ENCODE measurements at places on chromosomes 5 and 9. TPM values are rescaled to one million over a fixed set of nuclear protein-coding genes. Genes with fewer than 3 reads are reported as not detected.

HK3 gene
- 38.4 TPM for total RNA-seq

ANKRD34B gene
- not detected for total RNA-seq

SPATA9 gene
- 0.84 TPM for total RNA-seq

GFI1B gene
- not detected for total RNA-seq

NEURL1B gene
- 22.9 TPM for total RNA-seq

SYNPO gene
- 33.4 TPM for total RNA-seq

TEX10 gene
- 15.8 TPM for total RNA-seq

DDX4 gene
- total RNA-seq = not detected

AHRR gene
- total RNA-seq = 0.25 TPM

PCDHGA6 gene
- total RNA-seq = 3.3 TPM

FOXD4L6 gene
- 0.19 TPM for total RNA-seq

EQTN gene
- total RNA-seq = not detected

PFN3 gene
- total RNA-seq = not detected

PCDHB12 gene
- total RNA-seq = 2.9 TPM

EPB41L4A gene
- 23.3 TPM for total RNA-seq

GCNT1 gene
- 15.0 TPM for total RNA-seq

DPYSL3 gene
- total RNA-seq = 78.0 TPM

SCGB3A2 gene
- total RNA-seq = not detected

AKNA gene
- total RNA-seq = 83.5 TPM

BHMT gene
- total RNA-seq = 3.6 TPM

ARID3C gene
- total RNA-seq = not detected

PCDHGA3 gene
- 2.6 TPM for total RNA-seq

SLC6A3 gene
- 1.2 TPM for total RNA-seq

ABCA1 gene
- total RNA-seq = 87.3 TPM

FAM151B gene
- total RNA-seq = 4.3 TPM

ADAMTSL1 gene
- 3.0 TPM for total RNA-seq

PALM2AKAP2 gene
- total RNA-seq = 25.0 TPM

IL5 gene
- total RNA-seq = not detected

PDE4D gene
- 94.8 TPM for total RNA-seq

OMD gene
- 41.9 TPM for total RNA-seq

EDIL3 gene
- 2.3 TPM for total RNA-seq

NINJ1 gene
- 93.1 TPM for total RNA-seq

PDE6A gene
- total RNA-seq = not detected

CNTNAP3B gene
- total RNA-seq = 31.5 TPM

PCDHB3 gene
- 2.0 TPM for total RNA-seq

LCN9 gene
- total RNA-seq = not detected

FAM200C gene
- total RNA-seq = 3.5 TPM

HACD4 gene
- total RNA-seq = 4.3 TPM

GABRA6 gene
- not detected for total RNA-seq

MIER3 gene
- 26.3 TPM for total RNA-seq

SNX18 gene
- total RNA-seq = 53.9 TPM

SLC45A2 gene
- not detected for total RNA-seq

PPP3R2 gene
- total RNA-seq = not detected

NPR3 gene
- 5.5 TPM for total RNA-seq

CNOT6 gene
- total RNA-seq = 12.4 TPM

CDC20B gene
- total RNA-seq = not detected

UBE2R2 gene
- 33.1 TPM for total RNA-seq

SLC27A6 gene
- not detected for total RNA-seq

PIP5KL1 gene
- 1.4 TPM for total RNA-seq

RNF183 gene
- not detected for total RNA-seq

SAXO1 gene
- total RNA-seq = not detected

CAMK4 gene
- 0.44 TPM for total RNA-seq

BRD3 gene
- 39.9 TPM for total RNA-seq

PAPPA gene
- 35.3 TPM for total RNA-seq

DBH gene
- total RNA-seq = not detected

All from omental fat pad (tissue), 4 donors.